Tibial nerve (tissue), 4 donors: ENCODE measurements at places on chromosomes 12 and 14. TPM values are rescaled to one million over a fixed set of nuclear protein-coding genes. Genes with fewer than 3 reads are reported as not detected.

- peaks cover 25% of the 10 kb centered on the region for H3K4me1 ChIP-seq
- H3K36me3 ChIP-seq, result no peaks in the 10 kb centered on the region
- peak; percentile 81 for DNase-seq
- no peak overlapping the region for H3K4me3 ChIP-seq
Observed at GRCh38 chr12:124655698-124656516, 88.5 kb upstream of the NCOR2 start.

GRCh38 chr14:71538938-71539649 is 393.1 kb upstream of the RGS6 start:
- DNase-seq, result no peak
- no peaks in the 10 kb centered on the region for H3K27me3 ChIP-seq
- peak overlapping the region; percentile 59 for H3K27ac ChIP-seq
- peaks cover 11% of the 10 kb centered on the region for H3K4me1 ChIP-seq
- no peaks in the 10 kb centered on the region for H3K36me3 ChIP-seq

DNA sequence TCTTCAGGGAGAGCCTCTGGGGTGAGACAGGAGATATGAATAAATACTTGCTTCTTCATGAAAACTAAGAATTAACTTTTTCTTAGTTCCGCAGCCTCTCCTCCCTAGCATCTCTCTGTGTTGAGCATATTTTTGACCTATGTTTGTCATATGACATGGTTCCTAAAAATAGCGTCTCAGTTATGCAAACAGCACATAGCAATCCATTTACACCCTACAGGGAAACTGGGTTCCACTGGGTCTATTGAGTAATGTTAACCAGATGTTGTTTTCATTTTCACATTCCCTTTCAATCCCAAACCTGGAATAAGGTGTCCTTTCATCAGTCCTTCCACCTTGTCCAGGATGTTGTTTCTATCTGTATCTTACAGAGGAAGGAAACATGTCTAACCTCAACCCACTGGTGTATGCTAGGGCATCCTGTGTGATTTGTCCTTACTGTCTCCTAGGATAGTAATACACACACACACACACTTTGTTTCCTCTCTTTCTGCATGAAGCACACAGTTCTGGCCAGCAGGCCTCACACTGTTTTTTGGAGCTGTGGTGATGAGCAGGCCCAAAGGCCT is 1543.5 kb downstream of the AACS start:
- H3K4me3 ChIP-seq, result no peak overlapping the region
- DNase-seq, result no peak
- H3K27me3 ChIP-seq, result no peaks in the 10 kb centered on the region
- H3K36me3 ChIP-seq, result no peaks in the 10 kb centered on the region

DNA sequence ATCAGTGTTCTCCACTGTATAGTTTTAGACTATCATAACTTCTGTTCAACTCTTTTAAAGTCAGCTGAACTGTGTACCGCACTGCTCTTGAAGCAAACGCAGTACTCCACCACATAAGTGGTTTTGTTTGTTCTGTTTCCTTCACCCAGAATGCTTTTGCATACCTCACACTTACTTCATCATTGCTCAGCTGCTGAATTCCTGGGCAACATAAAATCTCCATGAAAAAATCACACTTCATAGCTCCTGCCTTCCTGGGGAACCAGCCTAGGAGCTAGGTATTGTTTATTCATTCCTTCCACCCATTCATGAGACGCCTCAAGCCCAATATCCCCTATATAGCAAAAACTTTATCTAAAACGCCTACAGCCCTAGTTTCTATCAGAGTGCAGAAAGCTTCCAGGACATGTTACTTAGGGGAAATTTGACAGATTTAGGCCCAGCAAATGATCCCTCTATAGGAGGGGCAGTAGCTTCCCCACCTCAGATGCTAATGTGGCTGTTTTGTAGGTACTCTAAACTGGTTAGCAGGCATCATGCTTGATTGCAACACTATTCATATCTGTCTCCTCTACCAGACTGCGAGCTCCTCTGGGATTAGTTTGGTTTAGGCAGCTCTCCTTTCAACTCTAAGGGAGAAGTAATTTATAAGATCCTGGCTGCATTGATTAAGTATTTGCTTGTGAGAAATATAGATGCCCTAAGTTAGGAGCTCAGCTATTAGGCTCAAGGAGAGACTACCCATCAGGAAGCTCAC is 44.5 kb downstream of the LRRC9 start:
- H3K4me1 ChIP-seq, result no peaks in the 10 kb centered on the region
- H3K27ac ChIP-seq, result peak overlapping the region; percentile 68
- no peak overlapping the region for H3K4me3 ChIP-seq

GRCh38 chr12:114444422-114445279 is 38.7 kb upstream of the TBX5 start:
- peaks cover 99% of the 10 kb centered on the region for H3K27me3 ChIP-seq
- H3K4me3 ChIP-seq, result no peak overlapping the region
- H3K4me1 ChIP-seq, result no peaks in the 10 kb centered on the region
- no peak for DNase-seq
- H3K27ac ChIP-seq, result no peak overlapping the region

- peaks cover 10% of the 10 kb centered on the region for H3K27me3 ChIP-seq
- H3K4me3 ChIP-seq, result no peak overlapping the region
- peaks cover 9% of the 10 kb centered on the region for H3K4me1 ChIP-seq
- DNase-seq, result no peak
Observed at GRCh38 chr14:99389174-99389826, 91.4 kb downstream of the SETD3 start.

GRCh38 chr12:129184127-129184928 is 331.1 kb downstream of the GLT1D1 start:
- no peak overlapping the region for H3K4me3 ChIP-seq
- no peaks in the 10 kb centered on the region for H3K4me1 ChIP-seq

GRCh38 chr14:104245075-104245474 is 106.7 kb downstream of the KIF26A start:
- H3K4me3 ChIP-seq, result no peak overlapping the region
- DNase-seq, result no peak
- no peaks in the 10 kb centered on the region for H3K4me1 ChIP-seq
- no peaks in the 10 kb centered on the region for H3K36me3 ChIP-seq
- H3K27ac ChIP-seq, result no peak overlapping the region
- H3K27me3 ChIP-seq, result no peaks in the 10 kb centered on the region

- H3K27me3 ChIP-seq, result no peaks in the 10 kb centered on the region
- no peak overlapping the region for H3K4me3 ChIP-seq
- no peak overlapping the region for H3K27ac ChIP-seq
- no peaks in the 10 kb centered on the region for H3K36me3 ChIP-seq
Observed at GRCh38 chr14:68716698-68717097, 76.2 kb downstream of the ZFP36L1 start.

- DNase-seq, result no peak
- H3K27ac ChIP-seq, result no peak overlapping the region
- H3K4me3 ChIP-seq, result no peak overlapping the region
- no peaks in the 10 kb centered on the region for H3K27me3 ChIP-seq
Observed at GRCh38 chr12:65707051-65707450, 117.2 kb upstream of the HMGA2 start.

GRCh38 chr12:25384893-25385248 is 134.1 kb upstream of the KRAS start:
- H3K27ac ChIP-seq, result peak overlapping the region; percentile 100
- DNase-seq, result no peak
- no peaks in the 10 kb centered on the region for H3K36me3 ChIP-seq
- H3K27me3 ChIP-seq, result no peaks in the 10 kb centered on the region
- H3K4me1 ChIP-seq, result peaks cover 6% of the 10 kb centered on the region

DNA sequence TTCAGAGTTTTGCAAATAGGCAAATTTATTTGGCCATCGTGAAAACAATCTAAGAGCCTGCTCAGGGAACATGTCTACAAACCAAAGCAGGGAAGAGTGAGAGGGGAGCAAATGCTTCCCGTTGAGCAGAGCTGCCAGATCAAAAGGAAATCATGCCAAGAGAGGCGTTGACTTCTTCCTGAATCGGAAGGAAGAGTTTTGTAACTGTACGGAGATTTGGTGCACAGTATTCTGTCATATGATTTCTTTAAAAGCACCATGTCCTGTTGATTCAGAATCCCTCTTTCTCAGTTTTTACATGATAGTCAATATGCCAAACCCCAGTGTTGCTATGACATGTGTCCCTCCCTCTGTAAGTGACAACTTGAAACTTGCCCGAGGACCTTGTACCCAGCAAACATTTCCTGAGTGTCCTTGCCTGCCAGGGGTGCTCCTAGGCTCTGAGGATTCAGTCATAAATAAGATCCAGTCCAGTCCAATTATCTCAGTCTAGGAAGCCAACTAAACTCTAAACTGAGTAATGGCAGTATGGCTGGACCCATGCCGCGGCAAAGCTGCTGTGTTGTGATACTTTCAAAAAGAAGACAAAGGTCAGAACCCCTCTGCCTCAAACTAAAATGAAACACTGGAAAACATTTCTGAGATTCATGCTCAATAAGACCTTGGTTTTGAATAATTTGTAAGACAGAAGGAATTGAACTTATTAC is 300.1 kb upstream of the FKBP4 start:
- no peaks in the 10 kb centered on the region for H3K27me3 ChIP-seq
- DNase-seq, result peak; percentile 41
- H3K4me1 ChIP-seq, result peaks cover 14% of the 10 kb centered on the region
- H3K4me3 ChIP-seq, result no peak overlapping the region
- H3K27ac ChIP-seq, result peak overlapping the region; percentile 24

DNA sequence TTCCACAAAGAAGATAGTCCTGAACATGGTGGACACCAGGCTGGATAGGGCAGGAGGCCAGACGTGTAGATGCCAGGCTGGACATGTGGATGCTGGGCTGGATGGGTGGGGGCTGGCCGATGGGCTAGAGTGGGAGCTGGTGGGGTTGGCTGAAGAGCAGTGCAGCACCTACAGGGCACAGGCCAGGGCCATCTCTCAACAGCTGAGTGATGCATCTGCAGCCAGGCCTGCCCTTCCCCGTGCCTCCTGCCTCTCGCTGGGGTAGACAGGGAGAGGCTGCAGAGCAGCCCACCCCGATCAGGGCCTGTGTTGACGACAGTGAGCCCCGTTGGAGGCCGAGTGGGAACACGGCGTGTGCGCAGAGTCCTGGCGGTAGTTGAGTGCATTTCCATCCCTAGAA is 39.3 kb downstream of the EP400 start:
- peaks cover 5% of the 10 kb centered on the region for H3K36me3 ChIP-seq
- no peaks in the 10 kb centered on the region for H3K27me3 ChIP-seq
- no peak for DNase-seq
- no peaks in the 10 kb centered on the region for H3K4me1 ChIP-seq

DNA sequence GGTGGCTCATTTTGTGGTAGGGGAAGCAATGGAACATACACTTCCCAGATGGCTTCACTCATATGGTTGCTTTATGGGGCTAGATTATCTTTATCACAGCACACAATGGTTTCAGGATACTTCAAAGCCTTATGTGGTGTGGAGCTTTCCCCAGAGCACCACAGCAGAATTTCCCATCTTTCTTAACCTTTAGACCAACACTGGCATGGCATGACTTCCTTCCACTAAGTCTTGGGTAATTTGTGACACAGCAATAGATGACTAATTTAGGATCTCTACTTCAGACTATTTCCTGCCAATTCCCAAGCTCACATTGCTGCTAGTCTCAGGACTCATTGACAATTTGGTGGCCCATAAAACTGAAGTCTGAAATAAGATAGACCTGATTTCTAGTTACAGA is 36.9 kb upstream of the DCN start:
- no peak overlapping the region for H3K27ac ChIP-seq
- H3K4me3 ChIP-seq, result no peak overlapping the region
- peaks cover 4% of the 10 kb centered on the region for H3K4me1 ChIP-seq
- DNase-seq, result no peak
- no peaks in the 10 kb centered on the region for H3K27me3 ChIP-seq

- H3K27me3 ChIP-seq, result no peaks in the 10 kb centered on the region
- peak overlapping the region; percentile 64 for H3K4me3 ChIP-seq
- DNase-seq, result peak; percentile 60
- H3K4me1 ChIP-seq, result peaks cover 34% of the 10 kb centered on the region
Observed at GRCh38 chr12:25959071-25959961, 834 bp downstream of the RASSF8 start.

- no peak overlapping the region for H3K4me3 ChIP-seq
- DNase-seq, result no peak
- no peaks in the 10 kb centered on the region for H3K36me3 ChIP-seq
- H3K27me3 ChIP-seq, result peaks cover 3% of the 10 kb centered on the region
- H3K4me1 ChIP-seq, result peaks cover 10% of the 10 kb centered on the region
- H3K27ac ChIP-seq, result no peak overlapping the region
Observed at GRCh38 chr14:61574514-61574807, 120.9 kb upstream of the HIF1A start.

DNA sequence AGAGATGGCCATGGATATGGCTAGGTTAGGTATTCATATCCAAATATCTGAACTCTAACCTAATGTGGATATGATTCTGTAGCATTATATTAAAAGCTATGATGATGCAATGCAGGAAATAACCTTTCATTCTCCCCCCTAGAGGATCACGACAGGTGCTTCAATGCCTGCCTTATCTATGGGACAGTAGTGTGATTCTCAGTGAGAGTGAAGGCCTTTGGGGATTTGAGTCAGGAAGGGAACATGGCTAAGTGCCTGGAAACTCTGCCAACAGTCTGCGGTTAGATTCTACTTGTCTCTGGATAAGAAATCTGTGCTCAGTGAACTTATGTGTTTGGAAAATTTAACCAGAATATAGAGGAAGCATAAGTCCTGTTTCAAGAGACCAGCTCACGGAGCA is 81.8 kb downstream of the SLC38A1 start:
- no peaks in the 10 kb centered on the region for H3K4me1 ChIP-seq
- no peak overlapping the region for H3K27ac ChIP-seq
- no peaks in the 10 kb centered on the region for H3K27me3 ChIP-seq
- peak; percentile 60 for DNase-seq
- no peaks in the 10 kb centered on the region for H3K36me3 ChIP-seq

DNA sequence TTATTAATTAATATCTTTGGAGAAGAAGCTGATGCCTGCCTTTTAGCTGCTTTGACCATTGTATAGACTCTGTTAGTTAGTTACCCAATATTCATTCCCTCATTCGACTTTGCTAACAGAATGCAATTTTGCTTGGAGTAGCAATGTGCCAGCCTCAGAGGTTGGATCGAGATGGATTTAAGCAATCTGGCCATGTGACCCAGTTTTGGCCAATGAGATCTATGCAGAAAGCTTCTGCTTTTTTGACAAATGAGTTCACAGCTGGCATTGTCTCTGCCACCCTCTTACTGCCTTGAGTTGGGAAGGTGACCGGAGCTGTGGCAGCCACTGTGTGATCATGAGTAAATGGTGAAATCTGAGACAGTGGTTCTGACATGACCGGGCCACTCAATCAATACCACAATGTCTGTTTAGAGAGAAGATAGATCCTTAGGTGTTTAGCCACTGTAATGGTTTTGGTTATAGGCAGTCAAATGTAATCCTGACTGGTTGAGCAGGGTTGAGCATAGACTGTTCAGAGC is 74.9 kb upstream of the MED13L start:
- no peaks in the 10 kb centered on the region for H3K36me3 ChIP-seq
- H3K4me1 ChIP-seq, result no peaks in the 10 kb centered on the region
- H3K4me3 ChIP-seq, result no peak overlapping the region
- no peak overlapping the region for H3K27ac ChIP-seq
- DNase-seq, result no peak

- H3K4me3 ChIP-seq, result no peak overlapping the region
- peak overlapping the region; percentile 76 for H3K27ac ChIP-seq
- H3K36me3 ChIP-seq, result no peaks in the 10 kb centered on the region
- peak; percentile 50 for DNase-seq
Observed at GRCh38 chr14:68460541-68460940, 332.3 kb downstream of the ZFP36L1 start.

OR4K15 gene
- total RNA-seq, result not detected
